ENCODE measurements at places on chromosomes 5 and 9.

DNA sequence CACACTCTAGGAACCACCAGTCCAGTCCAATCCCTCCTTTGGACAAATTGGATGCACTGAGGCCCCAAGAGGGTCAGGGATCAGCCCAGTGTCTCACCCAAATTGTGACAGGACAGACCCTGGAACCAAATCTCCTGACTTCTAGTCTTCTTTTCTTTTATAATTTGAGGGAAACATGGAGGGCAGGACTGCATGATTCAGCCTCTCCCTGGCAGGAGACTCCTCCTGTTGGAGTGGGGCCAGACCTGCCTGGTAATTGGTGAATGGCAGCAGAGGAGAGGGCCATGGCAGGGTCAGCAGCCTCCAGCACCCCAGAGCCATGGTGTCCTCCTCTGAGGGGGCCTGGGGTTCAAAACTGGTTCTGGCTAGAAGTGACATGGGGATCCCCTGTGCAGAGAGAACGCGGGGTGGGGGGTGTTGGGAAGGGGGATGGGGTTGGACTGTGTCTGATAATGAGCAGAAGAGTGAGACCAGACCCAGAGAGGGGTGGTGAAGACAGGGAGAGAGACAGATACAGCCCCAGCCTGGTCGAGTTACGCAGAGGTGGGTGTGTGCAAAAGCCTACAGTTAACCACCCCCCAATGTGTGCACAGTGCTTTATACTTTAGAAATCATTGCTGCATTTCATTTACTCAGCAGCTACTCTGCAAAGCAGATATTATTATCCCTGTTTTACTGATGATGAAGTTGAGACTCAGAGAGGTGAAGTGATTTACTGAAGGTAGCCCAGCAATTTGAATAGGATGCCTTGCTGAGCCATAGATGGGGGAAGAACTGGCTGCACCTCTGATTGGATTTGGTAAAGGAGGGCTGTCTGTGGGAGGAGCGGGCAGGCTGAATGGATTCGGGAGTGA, 3.8 kb upstream of the SYNPO start:
- DNase-seq = no peak

DNA sequence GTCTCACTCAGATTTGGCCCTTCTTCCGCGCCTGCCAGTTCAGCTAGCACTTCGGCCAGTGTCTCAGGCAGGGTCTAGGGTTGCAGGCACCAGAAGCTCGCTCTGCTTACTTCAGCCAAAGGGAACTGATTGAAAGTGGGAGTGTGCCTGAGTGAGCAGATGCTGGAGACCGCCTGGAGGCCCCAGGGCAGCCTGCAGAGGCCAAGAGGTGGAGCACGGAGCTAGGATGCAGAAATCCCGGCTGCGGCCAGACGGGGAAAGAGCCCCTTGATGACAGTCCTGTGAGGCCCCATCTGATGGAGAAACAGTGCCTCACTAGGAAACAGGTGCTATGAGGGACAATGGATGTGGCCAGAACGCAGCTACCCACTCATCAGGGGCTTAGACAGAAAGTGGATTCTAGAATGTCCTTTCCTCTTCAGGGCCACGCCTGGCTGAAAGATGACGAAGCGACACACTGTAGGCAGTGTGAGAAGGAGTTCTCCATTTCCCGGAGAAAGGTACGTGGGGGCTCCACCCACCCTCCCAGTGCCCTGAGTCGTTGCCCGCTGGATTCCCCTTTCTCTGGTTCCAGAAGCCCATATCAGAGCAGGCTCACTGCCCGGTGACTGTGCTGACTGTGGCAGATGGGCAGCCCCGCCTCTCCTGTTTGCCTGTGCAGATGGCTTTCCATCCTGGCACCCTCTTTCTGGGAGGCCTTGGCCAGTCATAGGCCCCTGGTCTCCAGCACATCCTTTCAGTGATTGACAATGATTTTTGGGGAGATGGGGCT, 16.1 kb downstream of the HNRNPH1 start:
- DNase-seq = no peak

GRCh38 chr5:139565411-139566305, 4.5 kb downstream of the UBE2D2 start:
- DNase-seq = peak; percentile 50

DNA sequence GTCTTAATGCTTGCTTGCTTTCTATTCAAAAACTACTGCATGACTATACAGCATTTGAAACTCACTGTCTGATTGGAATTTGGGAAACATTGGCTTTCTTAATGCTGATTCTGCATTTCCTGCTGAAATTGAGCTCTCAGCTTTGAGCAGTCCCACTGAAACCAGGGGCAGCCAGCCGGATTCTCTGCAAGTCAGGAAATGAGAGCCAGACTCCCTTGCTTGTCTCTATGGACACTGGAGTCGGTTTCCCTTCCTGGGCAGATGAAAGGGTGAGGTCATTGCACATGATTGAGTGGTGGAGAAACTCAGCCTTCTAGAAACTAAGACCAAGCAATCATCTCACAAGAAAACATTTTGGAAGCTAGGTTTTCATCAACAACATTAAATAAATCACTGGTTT, 119.7 kb upstream of the SPATA31C2 start:
- DNase-seq = no peak

DNA sequence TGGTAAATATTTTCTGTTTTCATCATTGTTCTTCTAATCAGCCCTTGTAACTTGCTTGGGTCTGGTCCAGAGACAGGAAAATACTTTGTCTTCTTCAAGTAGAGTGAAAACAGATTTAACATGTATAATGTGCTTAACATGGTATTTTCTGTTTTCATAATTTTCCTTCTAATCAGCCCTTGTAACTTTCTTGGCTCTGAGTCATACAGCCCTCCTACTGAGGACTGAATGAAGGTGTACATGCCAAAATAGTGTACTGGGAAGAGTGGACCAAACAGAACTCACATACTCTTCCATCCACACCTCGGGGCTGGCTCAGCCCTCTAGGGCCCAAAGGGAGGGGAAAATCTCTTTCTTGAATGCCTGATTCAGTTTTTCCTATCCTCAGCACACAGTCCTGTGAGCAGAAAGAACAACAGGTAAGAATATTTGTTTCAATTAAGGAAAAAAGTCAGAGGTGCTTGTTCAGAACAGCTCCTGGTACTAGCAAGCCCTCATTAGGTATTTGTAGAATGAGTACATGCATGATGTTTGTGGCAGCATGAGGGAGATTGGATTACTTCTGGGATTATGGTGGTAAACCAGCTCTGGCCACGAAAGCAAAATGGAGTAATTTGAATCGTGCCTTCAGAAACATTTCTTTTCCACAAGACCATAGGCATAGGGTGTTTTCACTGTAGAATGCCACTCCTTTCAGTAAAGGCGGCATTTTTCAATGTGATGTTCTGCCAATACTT, 24.2 kb upstream of the MACIR start:
- DNase-seq = no peak

- DNase-seq = no peak
Observed at GRCh38 chr9:71690063-71690688, 78.1 kb downstream of the CEMIP2 start.
